ENCODE measurements at places on chromosomes 12 and 14.

- peak; percentile 64 for DNase-seq
These were observed 122.0 kb downstream of the TMEM117 start for GRCh38 chr12:43957732-43958372.

- no peak for DNase-seq
These were observed 41.3 kb downstream of the RAB3IP start for GRCh38 chr12:69779928-69780327.

DNA sequence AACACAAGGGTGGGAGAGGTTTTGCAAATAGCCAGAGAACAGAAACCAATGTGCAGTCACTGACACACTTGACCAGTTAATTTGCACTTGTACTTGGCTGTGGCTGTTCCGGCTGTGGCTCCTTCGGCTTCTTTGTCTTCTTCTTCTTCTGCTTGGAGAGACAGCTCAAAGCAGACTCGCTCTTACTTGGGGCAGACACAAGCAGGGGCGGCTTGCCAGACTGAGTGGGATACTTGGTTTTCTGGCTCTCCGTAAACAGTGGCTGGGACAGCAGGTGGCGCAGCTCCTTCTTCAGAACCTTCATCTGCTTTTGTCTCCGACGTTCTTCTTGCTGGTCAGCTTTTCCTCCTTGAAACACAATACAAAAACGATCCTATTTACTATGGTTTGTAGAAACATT lies 25.0 kb downstream of the OTUB2 start:
- DNase-seq, result no peak

GRCh38 chr14:55752580-55753390 lies 172.8 kb downstream of the KTN1 start:
- DNase-seq, result no peak

- no peak for DNase-seq
These were observed 462.5 kb downstream of the NAV3 start for GRCh38 chr12:78293059-78293686.

- DNase-seq, result no peak
These were observed 63.4 kb upstream of the CSRP2 start for GRCh38 chr12:76942267-76942666.

- no peak for DNase-seq
These were observed 8.3 kb downstream of the KRT7 start for GRCh38 chr12:52241205-52241842.

- no peak for DNase-seq
These were observed 723 bp downstream of the NFATC4 start for GRCh38 chr14:24368562-24369252.

- DNase-seq, result no peak
These were observed 69.0 kb upstream of the BMP4 start for GRCh38 chr14:54025661-54026060.

DNA sequence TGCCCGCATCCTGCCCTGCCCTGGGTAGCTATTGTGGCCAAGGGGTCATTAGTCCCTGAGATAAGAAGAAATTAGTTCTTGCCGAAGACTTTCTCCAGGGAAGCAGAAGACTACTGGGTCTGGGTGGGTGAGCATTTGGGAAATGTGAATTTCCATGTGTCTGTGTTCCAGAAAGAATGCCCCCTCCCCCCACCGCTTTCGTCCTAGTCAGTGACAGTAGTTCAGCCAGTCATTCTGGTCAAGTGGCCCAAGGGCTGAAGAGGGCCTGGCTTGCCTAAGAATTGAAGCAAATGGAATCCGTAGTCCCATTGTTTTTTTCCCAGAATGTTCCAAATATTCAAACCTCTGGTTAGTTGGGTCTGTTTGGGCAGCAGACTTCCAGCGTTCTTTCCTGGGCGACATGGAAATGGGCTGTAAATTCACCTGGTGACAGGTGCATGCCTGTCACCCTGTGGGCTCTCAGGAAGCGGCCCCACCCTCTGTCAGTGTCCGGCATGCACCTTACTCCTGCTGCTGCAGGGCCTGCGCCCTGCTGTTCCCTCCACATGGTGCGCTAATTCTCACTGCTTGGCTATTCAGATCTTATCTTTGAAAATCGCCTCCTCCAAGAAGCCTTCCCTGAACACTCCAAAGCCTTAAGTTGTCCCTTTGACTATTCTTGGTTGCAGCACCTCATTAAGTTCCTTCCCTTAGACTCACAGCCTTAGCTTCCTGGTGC lies 1.4 kb upstream of the RFLNA start:
- no peak for DNase-seq

- DNase-seq, result no peak
These were observed 46.0 kb upstream of the CHST11 start for GRCh38 chr12:104410786-104411185.

DNA sequence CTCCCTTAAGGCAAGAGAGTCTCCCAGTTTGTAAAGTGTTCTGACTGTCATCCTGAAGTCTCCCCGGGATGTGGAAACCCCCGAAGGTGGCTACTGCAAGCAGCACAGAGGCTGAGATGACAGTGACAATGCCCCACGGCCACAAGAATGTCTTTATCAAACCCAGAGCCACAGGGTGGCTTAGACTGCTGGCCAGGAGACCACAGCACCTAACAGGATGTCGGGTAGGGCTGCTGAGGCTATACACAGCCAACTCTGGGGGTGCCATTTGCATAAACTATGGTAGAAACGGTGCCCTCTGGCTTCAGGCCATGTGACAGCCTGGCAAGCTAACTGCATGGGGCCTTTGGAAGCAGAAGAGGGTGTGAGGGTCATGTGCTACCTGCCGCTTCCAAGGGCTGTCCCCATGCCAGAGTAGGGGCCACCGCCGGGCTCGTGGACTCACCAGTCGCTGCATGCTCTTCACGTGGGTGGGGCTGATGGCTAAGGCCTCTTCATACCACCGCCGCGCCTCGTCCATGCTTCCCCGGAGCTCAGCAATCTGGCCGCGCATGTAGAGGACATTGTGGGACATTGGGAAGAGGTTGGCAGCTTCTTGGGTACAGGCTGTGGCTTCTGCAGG lies 180.9 kb downstream of the CALM1 start:
- DNase-seq, result no peak

DNA sequence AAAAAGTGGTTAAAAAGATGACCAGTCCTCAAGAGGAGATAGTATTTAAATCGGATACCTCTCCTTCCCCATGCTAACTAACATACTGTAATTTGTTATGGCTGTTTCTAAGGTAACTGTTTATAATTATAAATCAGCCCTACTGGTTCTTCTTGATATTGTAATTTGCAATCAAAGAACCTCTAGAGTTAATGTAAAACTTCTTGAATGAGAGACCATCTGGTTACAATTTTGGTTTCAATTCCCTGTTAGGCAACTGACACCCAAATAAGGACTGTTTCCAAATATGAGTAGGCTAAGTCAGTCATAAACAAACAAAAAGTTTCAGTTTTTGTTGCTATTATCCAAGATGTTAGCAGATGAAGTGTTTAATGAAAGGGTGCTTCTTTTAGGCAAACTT lies 120.2 kb upstream of the DNM1L start:
- peak; percentile 87 for DNase-seq

GRCh38 chr12:114194956-114195355 lies 211.0 kb downstream of the TBX5 start:
- DNase-seq, result no peak

GRCh38 chr14:98957211-98958047 lies 314.6 kb downstream of the BCL11B start:
- DNase-seq, result no peak

- DNase-seq, result no peak
These were observed 511.3 kb downstream of the TMEM117 start for GRCh38 chr12:44347145-44347544.

GRCh38 chr12:100717733-100718067 lies 76.9 kb upstream of the ANO4 start:
- DNase-seq, result no peak

- DNase-seq, result no peak
These were observed 1.8 kb downstream of the TBC1D30 start for GRCh38 chr12:64826234-64826633.

GRCh38 chr12:68109444-68110217 lies 49.9 kb downstream of the IFNG start:
- DNase-seq, result no peak

Data from MM.1S (cell line).